GM12892 (cell line): ENCODE measurements at places on chromosomes 6 and 20.

- DNase-seq: no peak
Observed at GRCh38 chr6:91704531-91704930, 1117.7 kb upstream of the MAP3K7 start.

- DNase-seq: peak; percentile 33
Observed at GRCh38 chr6:34791164-34791700, 651 bp upstream of the BLTP3A start.

- DNase-seq: no peak
Observed at GRCh38 chr6:136031982-136032381, 180.5 kb downstream of the PDE7B start.

GRCh38 chr6:75850026-75850833 lies 101.2 kb downstream of the MYO6 start:
- DNase-seq: no peak

- DNase-seq: no peak
Observed at GRCh38 chr6:29941471-29941870, 861 bp upstream of the HLA-A start.

- no peak for DNase-seq
Observed at GRCh38 chr20:61492065-61492464, 240.0 kb downstream of the CDH4 start.

DNA sequence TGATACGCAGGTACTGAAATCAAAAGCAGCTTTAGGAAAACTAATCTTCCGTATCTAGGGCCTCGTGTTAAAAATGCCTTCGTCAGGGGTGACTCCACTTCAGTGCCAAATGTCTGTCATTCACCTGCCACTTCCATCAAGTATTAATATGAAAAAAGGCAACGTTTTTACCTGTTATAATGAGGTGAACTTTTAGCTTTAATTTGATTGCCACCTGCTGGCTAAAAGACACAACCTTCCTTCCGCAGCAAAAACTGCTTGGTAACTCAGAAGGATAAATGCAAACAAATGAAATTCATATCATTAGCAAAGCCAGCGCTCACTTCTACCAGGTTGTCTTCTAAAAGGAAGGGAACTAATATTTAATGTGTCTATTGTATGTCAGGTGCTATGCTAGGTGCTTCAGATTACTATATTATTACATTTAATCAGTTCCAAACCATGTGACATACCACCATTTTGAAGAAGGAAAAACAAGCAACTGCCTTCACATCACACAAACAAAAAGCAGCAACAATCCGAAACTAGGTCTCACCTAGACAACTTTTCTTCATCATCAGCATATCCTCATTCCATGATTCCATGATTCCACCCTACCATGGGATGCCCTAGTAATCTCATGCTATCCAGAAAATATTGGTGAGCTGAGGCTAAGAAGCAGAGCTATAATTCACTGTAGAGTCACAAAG lies 20.6 kb upstream of the ARHGAP18 start:
- no peak for DNase-seq

DNA sequence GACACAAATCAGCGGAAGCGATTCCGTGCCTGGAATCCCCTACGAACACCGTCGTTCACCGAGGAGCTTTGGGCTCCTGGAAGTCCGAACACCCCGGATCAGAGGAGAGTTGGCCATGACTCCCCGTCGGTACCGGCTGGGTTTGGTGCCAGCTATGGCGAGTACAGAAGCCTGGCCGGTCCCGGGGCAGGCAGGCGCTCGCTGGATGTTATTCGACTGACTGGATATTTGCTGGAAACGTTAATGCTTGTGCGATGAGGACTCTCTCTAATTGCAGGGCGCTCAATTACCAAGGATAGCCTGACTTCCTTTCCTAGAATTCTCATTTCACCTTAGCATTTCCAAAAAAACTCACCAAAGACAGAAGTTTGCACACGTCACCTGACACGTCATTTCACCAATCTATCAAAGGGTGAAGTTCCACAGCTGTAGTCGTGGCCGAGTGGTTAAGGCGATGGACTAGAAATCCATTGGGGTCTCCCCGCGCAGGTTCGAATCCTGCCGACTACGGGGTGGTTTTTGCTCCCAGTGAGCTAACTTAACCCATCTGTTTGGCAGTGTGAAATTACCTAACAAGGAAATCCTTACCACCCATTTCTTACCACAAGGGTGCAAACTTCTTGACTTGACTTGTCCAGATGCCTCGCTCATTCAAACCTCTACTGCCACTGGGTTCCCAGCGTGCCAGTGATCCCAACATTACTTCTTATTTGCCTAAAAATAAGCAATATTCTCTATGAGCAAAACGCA lies 22.7 kb upstream of the ZNF184 start:
- no peak for DNase-seq

- no peak for DNase-seq
Observed at GRCh38 chr6:111776236-111777221, 96.7 kb downstream of the FYN start.

- DNase-seq: no peak
Observed at GRCh38 chr6:143215363-143215762, 154.7 kb downstream of the AIG1 start.

DNA sequence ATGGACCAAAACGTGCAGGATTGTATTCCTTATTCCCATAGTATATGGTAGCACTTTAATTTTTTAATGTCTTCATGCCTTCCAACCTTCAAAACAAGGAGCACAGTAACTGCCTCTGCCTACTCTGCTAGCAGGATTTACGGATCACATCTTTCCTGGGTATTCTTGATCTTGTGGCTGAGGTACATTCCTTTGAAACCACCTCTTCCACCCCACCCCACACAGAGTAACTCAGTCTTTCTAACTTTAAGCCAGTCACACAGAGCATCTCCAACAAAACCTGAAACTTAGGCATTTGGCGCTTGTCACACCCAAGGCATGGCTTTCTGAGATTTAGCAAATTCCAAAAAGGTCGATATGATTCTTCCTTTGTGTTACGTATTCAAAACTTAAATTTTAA lies 2.3 kb upstream of the ID4 start:
- DNase-seq: no peak

DNA sequence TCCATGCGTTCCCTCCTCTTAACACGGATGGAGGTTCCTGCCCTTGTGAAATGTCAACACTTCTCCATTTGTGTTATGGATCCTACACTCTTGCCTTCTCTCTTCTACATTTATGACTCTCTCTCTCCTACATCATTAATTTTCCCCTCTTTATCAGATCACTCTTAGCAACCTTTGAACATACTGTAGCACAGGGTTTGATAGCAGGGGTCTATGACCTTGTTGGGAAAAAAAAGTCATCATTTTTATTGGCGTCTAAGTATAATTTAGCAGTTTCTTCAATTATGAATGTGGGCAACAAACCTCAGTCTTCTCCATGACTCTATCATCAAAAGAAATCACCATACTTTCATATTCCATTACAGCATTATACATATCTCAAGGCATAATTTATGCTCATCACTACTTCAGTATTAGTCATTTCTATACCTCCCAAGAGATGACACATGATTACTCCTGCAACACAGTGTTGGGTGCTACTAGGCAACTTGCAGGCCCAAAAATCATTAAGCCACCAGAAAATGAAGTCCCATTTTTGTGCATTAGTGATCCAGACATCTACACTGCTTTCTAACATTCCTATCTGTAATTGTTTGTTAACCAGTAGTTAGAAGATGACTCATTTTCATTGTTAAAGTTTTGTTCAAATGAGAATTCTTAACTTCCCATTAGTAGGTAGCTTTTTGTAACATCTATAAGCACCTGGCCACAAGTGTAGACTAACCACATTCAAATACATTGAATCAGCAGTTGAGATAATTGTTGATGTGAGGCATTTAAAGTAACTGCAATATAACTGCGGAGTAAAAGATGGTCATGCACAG lies 9.5 kb downstream of the CYP39A1 start:
- no peak for DNase-seq

DNA sequence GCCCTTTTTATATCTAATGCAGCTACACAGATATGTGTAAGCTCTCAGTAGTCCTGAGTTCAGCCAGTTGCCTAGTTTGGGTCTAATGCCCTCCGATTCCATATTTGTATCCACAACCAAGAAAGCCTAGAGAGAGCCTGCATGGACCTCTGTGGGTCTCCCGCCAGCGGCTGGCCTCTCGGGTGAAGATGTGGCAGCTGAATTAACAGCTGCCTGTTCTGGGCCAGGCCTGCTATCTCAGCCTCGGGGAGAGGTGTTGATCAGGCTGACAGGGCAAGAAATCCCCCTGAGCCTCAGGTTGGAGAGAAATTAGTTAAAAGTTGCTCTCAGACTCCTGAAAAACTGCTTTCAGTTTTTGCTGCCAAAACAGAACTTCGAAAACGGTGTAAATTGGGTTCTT lies 19.8 kb downstream of the PTK7 start:
- no peak for DNase-seq

- no peak for DNase-seq
Observed at GRCh38 chr6:98941319-98941718, 6.4 kb downstream of the FBXL4 start.

GRCh38 chr6:30213957-30214656 lies 901 bp upstream of the TRIM26 start:
- peak; percentile 60 for DNase-seq

GRCh38 chr6:293193-294174 lies 1.2 kb downstream of the DUSP22 start:
- DNase-seq: no peak

GRCh38 chr6:30824698-30825097 lies 59.6 kb upstream of the DDR1 start:
- DNase-seq: no peak

DNA sequence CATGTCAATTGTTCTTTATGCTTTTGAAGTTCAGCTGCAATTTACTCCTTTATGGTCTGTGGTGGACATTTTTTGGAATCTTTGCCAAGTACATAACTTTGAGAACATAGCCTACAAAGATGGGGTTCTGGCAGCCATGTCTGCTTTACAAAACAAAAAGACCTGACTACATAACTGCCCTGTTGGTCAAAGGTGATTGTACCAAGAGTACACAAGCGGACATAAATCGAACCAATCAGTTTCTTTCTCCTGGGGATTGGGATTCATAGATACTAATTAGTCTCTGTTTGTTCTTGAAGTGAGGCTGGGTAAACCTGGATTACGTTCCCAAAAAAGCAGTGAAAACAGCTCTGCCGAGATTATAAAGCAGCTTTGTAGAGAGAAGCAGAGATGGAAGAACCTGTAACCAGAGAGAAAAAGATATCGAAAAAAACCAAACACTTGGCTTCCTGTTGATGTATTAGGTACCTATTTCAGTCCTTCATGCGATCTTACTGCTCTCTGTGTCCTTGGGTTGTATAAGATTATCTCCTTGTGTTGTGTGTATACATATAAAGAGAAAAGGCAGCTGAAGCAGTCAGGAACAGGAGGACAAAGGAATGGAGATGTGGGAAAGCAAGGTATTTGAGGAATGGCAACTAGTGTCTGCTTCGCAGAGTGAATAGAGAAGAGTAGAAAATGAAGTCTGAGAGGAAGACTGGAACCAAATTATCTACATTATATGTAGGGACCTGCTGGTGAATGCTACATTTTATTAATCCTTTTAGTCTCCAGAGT lies 2.7 kb upstream of the ZFAND3 start:
- DNase-seq: no peak

DNA sequence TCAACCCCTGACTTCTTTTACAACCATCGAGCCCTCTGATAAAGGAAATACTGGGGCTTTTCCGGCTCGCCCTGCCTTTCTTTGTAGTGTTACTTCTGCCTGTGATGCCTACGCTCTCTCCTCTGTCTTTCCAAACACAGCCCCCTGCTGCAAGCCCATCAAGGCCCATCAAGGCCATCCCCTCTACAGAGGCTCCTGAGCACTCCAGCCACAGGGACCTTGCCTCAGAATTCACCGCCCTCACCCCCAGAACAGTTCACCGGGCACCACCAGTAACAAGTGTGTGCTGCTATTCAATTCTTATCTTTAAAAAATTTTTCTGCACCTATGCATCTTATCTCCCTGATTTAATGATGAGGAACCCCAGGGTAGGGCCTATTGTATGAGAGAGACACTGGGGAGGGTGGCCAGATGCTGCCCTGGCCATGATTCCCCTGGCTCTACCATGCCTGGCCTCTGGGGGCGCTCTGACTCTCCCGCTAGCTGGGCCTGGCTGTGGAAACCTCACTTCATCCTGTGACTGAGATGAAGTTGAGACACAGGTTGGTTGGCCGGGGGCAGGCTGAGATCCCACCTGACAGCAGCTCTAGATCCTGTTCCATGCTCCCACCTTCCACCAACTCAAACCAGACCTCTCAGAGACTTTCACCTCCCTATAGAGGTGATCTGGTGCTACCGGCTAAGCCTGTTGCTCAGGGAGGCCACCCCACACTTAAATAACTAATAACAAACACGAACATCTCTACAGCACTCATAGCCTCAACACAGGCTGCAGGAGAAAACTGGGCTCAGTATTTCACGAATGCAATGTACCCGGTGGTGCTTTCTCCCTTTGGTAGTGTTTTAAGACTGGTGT lies 19.2 kb upstream of the GLP1R start:
- DNase-seq: no peak

DNA sequence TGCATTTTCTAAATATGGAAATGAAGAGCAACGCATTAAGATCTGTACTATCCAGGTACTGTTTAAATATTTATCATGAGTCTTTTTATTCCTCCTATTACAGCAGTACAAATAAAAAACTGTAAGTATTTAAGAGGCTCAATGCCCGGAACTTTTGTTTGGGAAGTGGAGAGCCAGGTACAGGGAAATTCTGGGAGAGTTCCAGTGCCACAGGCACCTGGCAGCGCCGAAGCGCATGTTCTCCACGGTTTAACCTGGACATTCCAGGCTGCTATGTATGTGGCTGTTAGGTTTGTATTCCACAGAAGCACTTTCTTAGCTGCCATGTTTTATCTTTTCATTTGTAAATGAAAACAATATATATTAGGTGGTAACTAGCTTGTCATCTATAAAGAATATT lies 81.7 kb downstream of the PREP start:
- DNase-seq: no peak

DNA sequence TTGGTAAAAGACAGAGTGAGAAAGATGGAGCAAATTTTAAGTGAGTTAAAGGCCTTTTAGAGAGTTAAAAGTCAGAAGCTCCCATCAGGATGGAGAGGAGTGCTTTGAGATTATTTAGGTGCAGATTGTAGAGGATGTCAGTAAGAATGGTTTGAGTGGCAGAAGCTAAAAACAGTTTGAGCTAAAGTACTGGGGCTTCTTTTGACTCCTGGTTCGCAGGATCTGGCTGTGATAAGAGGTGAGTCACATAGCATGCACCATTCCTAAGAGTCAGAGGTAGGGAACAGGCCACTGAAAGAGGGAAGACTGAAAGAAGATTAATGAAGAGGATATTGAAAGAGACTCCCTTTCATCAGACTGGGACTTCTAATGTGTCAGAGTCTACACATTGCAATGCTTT lies 1047.9 kb upstream of the MAP3K7 start:
- DNase-seq: no peak

GRCh38 chr6:149499066-149499465 lies 14.3 kb upstream of the ZC3H12D start:
- DNase-seq: no peak

DNA sequence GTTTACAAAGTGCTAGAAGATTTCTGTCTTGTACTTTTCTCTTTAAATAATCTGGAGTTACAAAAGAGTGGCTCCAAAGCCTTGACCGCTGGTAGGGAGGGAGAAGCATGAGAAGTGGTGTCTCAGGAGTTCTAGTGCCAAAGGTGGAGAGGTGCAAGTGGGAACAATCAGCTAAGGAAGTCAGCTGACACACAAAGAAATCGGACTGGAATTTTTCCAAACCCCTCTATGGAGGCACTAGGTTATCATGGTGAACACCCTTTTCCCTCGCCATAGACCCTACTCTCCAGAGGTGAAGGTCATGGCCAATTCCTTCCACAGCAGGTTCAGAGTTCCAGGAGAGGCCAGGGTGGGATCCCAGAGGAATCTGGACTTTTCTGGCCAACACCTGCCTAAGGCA lies 14.8 kb downstream of the PLAGL2 start:
- DNase-seq: no peak
